ENCODE measurements at places on chromosomes 5 and 9.

DNA sequence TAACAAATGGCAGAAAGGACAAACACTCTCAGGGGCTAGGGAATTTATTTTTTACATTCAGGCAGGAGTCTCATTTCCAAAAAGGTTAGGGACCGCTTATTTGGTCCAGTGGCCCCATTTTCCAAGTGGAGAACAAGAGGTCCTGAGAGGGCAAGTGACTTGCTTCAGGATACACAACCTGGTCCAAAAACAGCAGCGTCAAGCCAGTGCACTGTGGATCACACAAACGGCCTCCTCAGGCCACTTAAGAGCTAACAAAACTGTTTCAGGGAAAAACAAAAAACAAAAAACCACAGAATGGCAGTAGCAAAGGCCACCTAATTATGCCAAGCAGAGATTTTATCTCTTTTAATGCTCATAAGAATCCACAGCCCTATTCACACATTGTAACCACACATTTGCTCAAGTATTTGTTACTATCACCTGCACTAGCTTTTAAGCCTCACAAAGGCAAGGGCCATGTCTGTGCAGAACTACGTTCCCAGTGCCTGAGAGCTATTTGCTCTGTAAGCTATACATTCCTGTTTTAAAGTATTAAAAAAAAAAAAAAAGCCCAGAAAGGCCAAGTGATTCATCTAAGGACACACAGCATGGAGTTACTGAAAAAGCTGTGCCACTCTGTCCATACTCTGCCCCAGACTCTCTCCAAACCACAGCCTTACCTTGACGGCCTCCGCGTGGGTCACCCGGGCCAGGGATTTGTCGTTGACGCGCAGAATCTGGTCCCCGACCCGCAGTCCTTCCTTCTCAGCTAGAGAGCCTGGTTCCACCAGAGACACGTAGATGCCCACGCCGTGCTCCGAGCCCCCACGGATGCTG is 1.5 kb downstream of the WHRN start:
- no peak for DNase-seq

DNA sequence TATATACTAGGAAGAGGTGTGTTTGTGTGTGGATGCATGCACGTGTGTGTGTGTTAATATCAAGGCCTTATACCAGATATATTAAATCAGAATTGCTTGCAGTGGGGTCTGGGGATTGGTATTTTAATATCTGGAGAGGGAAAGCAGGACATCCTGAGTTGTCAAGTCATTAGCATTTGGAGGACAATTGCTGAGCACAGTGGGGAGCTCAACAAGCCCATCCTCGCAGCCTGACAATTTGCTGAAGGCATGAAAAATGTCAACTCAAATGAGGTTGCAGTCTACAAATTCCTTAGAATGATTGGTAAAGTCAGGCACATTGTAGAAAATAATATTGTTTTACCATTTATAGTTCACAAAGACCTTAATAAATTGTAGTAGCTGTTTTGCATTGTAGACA is 627.4 kb downstream of the LRRC70 start:
- DNase-seq: no peak

- no peak for DNase-seq
Observed at GRCh38 chr9:135889564-135890189, 17.7 kb downstream of the CAMSAP1 start.

DNA sequence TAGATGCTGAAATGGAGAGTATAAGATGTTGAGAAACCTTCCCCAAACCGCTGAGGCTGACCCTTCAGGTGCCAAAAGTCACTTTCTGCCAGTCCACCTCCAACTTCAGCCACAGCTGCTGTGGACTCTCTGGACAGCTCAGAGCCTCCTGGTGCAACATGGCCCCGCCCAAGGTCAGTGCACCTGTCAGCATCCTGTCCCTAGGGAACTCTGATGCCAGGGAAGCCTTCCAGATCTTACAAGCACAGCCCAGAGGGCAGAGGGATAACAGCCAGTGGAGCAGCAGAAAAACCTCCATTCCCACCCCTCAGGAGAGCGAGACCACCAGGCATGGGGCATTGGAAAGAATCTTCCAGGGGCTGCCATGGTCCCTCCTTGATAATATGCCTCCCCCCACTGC is 10.5 kb upstream of the PTGES2 start:
- DNase-seq: no peak

- DNase-seq: peak; percentile 24
Observed at GRCh38 chr9:35553670-35554543, 51.2 kb upstream of the TESK1 start.

DNA sequence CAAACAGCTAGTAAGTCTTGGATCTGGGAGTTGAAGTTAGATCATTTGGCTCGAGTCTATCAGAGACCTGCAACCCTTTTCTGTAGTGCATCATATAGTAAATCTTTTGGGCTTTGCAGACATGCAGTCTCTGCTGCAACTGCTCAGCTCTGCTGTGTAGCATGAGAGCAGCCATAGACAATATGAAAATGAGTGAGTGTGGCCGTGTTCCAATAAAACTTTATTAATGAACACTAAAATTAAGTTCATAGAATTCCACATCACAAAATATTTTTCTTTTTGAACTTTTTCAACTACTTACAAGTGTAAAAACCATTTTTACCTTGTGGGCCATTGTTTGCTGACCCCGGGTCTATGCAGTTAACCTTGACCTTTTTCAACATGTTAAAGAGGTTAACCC is 35.2 kb downstream of the ROPN1L start:
- no peak for DNase-seq

DNA sequence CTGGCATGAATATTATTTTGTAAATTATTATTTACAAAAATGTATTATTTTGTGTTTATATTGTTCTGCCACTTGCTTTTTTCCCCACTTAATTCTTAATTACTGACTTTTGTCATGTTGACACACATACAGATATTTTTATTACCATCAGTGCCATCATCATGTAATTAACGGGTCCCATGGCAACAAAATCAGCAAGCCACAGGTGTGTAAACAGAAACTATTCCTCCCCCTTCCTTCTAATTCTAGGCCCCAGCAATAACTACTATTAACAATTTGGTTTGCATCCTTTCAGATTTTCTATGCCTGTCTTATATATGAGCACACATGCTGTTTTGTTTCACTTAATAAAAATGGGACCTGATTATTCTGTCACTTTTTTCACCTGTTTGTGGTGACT is 29.3 kb downstream of the CYFIP2 start:
- DNase-seq: no peak

GRCh38 chr5:169013208-169013728 is 287.7 kb downstream of the SLIT3 start:
- no peak for DNase-seq

GRCh38 chr5:69042500-69042899 is 51.3 kb upstream of the SLC30A5 start:
- no peak for DNase-seq

DNA sequence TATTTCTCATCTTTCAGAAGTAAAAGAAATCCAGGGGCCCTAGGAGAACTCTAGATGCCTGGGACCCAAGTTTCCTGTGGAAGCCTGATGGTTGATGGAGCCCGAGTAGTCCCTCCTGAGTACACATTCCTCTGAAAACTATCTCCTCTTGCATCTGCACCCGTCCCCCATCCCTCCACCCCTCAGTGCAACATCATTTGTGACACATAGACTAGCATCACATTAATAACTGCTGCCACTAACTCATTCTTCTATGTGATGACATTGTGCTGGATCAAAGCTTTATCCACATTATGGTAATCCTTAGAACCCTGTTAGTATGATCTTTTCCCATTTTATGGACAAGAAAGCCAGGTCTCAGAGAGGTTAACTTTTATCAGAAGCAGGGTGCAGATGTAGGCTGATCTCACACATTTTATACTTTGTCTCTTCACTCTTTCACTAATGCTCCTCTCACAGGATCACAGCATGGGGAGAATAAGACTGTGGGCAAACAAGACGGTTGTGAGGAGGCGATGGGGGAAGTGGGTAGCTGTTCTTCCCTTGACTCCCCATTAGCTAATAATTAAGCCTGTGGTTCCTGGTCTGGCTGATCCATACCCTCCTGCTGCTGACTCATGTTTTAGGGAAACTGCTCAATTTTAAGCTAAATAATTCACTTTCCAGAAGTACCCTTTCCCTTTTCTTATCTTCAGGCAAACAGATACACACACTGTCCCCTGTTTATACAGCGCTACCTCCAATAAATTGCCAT is 3.9 kb upstream of the HK3 start:
- DNase-seq: no peak

DNA sequence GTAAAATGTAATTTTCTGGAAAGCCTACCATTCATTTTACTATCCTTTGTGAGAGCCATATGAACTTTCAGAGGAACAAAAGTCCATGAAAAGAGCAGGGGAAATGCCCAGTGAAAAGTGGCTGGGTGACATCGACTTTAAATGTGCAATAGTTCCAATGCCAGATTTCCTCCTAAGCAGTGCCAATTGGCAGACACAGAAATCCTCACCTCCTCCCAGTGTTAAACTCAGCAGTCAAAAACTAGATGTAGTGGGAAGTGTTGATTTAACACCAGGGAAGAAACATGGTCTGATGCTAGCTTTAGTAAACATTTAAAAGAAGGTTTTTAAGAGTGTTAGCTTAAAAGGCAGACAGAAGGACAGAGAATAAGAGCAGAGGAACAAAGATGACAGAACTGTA is 2055.2 kb downstream of the MAT2B start:
- DNase-seq: no peak

DNA sequence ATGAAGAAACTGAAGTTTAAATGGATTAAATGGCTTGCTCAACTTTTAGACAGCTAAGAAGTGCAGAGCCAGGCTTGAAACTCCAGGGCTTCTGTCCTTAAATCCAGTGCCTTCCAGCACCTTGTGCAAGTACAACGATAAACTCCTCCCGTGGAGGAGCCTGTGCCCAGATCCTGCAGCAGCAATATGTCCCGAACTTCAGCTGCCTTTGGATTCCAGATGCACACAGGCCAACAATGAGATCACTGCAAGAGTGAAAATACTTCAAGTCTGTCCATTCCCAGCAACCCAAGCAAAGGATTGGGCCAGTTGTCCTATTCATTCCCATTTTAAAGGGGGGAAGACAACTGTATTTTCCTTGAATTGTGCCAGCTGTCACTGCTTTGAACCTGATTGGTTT is 199.6 kb downstream of the CRB2 start:
- no peak for DNase-seq

DNA sequence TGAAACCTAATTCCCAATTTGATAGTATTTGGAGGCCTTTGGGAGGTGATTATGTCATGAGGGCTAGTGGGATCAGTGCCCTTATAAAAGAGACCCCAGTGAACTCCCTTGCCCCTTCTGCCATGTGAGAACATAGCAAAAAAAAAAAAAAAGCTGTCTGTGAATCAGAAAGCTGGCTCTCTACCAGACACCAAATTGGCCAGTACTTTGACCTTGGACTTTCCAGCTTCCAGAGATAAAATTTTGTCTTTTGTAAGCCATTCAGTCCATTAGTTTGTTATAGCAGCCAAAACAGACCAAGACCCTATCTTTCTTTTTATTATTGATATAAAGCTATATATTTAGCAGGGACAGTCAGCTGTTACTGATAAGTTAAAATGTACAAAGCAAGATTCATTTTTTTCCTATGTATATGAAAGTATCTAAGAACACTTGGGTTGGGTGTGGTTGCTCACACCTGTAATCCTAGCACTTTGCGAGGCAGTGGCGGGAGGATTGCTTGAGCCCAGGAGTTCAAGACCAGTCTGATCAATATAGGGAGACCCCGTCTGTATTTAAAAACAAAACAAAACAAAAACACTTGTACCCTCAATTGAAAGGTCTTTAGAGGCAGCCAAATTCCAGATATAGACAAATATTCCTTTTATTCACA is 8.1 kb upstream of the C5orf24 start:
- DNase-seq: no peak

DNA sequence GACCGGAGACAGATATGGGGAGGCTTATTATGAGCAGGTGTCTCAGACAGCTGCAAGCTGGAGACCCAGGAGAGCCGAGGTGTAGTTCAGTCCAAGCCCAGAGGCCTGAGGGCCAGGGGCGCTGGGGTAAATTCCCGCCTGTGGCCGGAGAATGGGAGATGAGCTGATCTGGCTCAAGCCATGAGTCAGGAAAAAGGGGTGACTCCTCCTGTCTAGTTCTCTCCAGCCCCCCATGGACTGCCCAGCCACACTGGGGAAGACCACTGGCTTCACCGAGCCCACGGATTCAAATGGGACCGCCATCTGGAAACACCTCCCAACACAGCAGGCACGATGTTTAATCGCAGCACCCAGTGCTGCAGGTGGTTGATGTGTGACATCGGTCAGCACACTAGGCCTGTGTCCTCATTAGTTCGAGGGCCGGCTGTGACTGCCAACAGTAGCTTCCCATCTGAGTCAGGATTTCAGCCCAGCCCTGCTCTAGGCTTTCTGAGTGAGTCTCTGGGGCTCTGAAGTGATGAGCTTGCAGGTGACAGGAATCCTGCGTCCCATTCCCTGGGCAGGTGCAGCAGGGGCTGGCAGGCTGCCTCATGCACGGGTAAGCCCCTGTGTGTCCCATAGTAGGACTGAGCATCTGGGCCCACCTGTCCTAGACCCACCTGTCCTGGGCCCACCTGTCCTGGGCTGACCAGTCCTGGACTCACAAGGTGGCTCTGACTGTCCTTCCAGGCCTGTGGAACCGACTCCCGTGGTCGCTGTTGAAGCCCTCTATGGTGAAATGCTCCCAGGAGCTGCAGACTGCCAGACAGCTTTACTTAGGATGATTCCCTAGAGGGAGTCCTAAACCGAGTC is 49.7 kb downstream of the AHRR start:
- no peak for DNase-seq

- DNase-seq: no peak
Observed at GRCh38 chr5:42514754-42515153, 91.5 kb downstream of the GHR start.

DNA sequence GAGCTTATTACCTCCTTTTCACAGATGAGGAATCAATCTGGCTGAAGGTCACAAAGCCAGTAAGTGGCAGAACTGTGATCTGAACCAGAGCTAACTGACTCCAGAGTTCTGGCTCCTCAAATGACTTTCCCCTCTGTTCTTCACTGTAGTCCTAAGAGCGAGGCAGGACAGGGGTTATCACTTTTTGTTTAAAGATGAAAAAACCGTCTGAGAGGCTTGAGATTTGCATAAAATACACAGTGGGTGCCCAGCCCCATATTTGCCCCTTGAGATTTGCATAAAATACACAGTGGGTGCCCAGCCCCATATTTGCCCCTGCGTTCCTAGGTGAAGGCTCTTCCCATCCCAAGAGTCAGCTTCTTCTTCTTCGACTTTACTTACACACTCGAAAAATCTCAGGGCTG is 667 bp downstream of the FBXO10 start:
- DNase-seq: no peak

DNA sequence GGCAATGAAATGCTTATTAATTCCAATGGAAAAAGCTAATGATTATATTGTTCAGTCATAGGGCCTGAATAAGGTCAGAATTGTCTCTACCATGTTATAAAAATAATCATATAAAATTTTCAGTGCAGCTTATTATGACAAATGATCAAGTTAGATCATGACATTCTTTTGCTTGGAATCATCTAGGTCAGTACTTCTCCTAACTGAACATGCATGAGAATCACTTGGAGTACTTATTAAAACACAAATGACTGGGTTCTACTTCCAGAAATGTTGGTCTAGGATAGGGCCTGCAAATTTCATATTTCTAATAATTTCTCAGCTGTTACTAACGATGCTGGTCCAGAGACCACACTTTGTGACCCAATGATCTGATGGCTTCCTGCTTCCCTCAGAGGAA is 806.0 kb upstream of the ZNF608 start:
- DNase-seq: no peak

- no peak for DNase-seq
Observed at GRCh38 chr9:27227192-27227591, 69.8 kb downstream of the EQTN start.

- no peak for DNase-seq
Observed at GRCh38 chr9:33795819-33796218, 458 bp downstream of the PRSS3 start.
